ENCODE measurements at places on chromosomes 3 and 15. TPM values are rescaled to one million over a fixed set of nuclear protein-coding genes. Genes with fewer than 3 reads are reported as not detected.

The RBMS3 gene
- total RNA-seq: 19.9 TPM

- DNase-seq: no peak
These were observed 207.7 kb upstream of the TRIM42 start for GRCh38 chr3:140470211-140470610.

GRCh38 chr15:98966091-98966787, 41.4 kb downstream of the PGPEP1L start:
- no peak for DNase-seq

DNA sequence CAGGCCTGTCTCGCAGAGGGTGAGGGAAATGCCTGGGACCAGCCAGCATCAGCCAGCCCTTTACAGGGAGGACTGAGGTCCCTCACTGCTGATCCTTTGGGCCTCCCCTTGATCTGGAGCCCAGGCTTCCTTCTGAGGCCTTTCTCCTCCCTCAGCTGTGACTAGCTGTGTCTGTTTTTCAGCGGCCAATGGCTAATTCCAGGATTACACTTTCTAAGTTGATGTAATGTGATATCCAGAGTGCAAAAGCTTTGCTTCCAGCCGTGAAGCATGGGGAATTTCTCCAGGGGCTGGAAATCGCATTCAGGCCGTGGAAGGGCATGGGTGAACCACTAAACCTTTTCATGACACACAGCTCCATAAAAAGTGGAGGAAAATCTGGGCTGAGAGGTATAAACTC, 157.6 kb downstream of the SHQ1 start:
- DNase-seq: no peak

DNA sequence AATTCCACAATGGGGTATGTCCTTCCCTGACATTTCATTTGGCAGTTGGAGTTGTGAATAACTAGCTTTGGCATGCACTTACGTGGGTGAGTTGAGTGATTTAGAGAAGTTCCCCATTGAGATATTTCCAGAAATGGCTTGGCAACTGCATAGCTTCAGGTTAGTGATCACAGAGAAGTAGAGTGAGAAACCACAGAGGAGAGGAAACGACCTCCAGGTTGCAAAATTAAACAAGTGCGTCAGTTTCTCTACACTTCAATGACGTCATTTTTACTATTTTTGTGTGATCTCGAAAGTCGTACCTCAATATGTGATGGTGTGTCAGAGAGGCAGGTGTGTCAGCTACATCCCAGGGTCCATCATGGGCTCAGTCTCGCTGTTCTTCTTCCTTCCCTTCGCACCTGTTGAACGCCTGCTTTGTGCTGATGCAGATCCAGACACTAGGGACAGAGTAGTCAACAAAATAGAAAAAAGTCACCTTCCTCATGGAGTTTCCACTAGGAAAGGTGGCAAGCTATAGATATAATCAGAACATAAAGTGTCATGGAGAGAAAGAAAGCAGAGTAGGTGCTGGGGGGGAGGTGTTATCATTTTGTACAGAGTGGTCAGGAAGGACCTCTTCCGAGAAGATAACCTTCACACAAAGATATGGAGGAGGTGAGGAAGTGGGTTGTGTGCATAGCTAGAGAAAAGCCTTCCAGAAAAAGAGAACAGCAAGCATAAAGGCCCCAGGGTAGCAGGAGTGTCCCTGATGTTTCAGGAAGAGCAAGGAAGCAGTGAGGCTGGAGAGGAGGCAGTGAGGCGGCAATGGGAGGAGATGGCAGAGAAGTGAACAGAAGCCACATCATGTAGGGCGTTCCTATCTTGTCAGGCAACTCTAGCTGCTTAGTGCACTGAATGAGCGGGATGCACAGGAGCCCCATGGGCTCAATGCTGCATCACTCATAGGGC, 75.6 kb downstream of the MCTP2 start:
- no peak for DNase-seq

DNA sequence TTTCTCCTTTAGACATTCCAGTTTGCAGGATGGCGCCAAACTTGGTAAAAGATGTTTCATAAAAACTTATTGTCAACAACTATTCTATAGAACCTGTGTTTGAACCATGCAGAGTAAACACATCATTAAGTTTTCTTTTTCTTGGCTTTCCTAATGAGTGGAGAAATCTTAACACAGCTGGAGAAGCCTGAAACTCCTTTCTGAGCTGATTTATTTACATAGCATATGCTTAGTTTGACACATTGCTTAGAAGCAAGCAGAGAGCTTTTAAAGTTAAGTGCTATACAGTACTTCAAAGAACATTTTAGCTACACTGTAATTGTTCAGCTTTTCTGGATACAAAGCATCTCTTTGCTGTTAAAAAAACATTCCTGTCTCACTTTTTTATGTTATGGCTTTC, 61.0 kb upstream of the PAQR5 start:
- DNase-seq: no peak

DNA sequence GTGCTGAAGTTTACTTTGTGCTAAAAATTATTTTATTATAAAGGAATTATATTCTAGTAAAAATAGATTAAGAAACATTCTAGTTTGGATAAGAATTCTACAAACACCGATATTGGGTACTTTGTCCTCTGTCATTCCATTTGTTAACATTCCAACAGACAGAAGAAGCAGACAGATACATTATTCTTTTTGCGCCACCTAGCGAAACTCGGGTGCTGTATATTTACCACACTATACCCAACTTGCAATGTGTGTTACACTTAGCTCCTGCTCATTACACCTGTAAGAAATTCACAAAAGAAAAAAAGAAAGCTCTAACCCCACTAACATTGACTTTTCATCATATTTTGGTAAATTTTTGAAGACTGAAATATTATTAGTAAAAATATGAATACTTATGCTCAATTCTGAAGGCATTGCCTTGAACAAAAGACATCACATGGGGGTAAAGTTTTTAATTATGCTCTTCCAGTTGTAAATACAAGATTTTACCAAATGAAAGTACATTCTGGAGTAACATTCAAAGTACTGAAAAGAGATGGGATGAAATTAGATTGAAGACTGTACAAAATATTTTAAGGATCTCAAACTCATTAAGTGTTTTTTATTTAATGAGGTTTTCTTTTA, 136.5 kb upstream of the MLF1 start:
- DNase-seq: peak; percentile 29
